Lower lobe of right lung (tissue), 2 donors: ENCODE measurements at places on chromosomes 5 and 9. TPM values are rescaled to one million over a fixed set of nuclear protein-coding genes. Genes with fewer than 3 reads are reported as not detected.

- no peak for DNase-seq
Measured at GRCh38 chr9:111838439-111838838, 43.7 kb upstream of the SHOC1 start.

The RNF180 gene
- 12.2 TPM for total RNA-seq

The HAVCR1 gene
- total RNA-seq, result not detected

The ACSL6 gene
- 0.59 TPM for total RNA-seq
